Fibroblast of skin of abdomen (primary cell): ENCODE measurements at places on chromosomes 7 and 10.

DNA sequence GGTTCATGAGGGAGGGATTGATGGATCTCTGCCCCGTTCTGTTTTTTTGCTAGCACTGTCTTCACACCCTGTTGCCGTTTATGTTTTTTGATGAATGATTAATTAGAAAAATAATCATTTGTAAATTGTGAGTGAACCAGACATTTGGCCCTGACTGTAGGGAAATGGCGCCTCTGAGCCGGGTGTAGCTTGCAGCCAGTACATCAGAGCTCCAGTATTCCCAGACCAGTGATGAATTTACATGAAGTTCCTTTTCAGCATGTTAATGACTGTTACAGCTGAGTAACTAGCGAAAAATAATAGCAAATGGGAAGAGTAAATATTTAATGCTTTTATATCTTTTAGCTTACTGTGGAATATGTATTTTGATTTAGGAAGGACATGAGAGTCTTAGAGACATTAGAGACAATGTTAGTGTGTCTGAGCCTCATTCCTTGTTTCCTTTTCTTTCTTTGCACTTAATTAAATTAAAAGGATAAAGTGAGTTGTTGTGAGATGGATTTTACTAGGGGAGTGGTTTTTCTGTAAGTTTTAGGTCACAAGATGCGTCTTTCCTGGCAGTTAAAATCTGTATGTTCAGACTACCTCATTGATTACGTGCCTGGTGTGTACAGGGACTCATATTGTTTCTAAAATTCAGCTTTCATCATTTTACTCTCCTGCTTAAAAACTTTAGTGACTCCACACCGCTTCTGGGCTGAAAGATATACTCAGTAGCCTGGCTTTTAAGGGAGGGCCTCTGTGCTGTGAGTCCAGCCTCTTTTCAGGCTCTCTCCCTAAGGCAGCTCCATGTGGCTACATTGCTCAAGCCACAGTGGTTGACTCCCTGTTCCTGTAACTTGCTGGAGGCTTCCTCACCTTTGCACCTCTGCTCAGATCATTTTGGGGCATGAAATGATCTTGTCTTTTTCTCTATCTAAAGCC is 86.4 kb downstream of the AUTS2 start:
- no peak for DNase-seq

DNA sequence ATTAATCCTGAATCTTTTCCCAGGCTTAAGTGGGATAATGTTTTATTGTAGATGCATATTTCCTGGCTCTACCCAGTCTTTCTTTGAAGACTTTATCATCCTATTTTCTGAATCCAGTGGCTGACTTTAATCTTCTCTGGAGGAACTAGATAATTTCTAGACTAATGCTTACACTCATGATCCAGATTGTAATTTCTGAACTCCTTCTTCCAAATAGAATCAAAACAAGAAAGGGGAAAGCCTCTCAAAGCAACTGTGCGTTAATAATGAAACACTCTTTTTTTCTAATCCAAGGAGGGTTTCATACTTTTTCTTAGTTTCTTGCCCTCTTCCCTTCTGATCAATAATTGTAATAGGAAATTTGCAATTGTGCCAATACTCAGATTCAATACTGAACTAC is 8.0 kb downstream of the GSTK1 start:
- no peak for DNase-seq

- DNase-seq = no peak
Observed at GRCh38 chr7:131346885-131347592, 19.4 kb downstream of the MKLN1 start.

GRCh38 chr10:88728107-88728763 is 22.2 kb downstream of the LIPK start:
- DNase-seq = no peak

DNA sequence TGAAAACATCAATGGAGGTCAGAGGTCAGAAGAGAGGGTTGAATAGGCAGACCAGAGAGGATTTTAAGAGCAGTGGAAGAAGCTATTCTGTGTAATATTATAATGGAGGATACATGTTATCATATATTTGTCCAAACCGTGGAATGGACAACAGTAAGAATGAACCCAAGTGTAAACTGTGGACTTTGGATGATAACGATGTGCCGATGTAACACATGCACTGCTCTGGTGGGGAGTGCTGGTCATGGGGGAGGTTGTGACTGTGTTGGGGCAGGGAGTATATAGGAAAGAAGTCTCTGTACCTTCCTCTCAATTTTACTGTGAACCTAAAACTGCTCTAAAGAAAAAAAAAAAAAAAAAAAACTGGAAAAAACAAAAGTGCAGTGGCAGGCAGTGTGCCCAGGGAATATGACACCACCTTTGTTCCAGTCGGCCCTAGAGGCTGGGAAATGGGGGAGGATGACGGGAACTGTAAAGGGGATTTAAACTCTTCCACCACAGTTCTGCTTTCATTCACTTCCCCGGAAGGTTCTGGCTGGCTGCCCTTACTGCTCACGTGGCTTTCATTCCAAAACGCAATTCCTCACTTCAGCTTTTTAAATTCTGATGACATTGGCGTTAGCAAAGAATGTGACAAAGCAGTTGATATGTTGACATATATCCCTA is 113.7 kb upstream of the ANKRD1 start:
- peak; percentile 77 for DNase-seq

GRCh38 chr10:106576534-106576933 is 588.0 kb downstream of the SORCS1 start:
- DNase-seq = no peak

GRCh38 chr7:110645060-110645459 is 445.9 kb upstream of the LRRN3 start:
- no peak for DNase-seq

- no peak for DNase-seq
Observed at GRCh38 chr10:12635127-12635541, 285.8 kb downstream of the CAMK1D start.

- no peak for DNase-seq
Observed at GRCh38 chr10:133123050-133123745, 35.5 kb downstream of the ADGRA1 start.

- DNase-seq = no peak
Observed at GRCh38 chr7:77531038-77531437, 6.1 kb upstream of the PTPN12 start.

GRCh38 chr10:131876017-131876416 is 24.8 kb upstream of the PPP2R2D start:
- no peak for DNase-seq
